ENCODE measurements at places on chromosomes 6 and 20. TPM values are rescaled to one million over a fixed set of nuclear protein-coding genes. Genes with fewer than 3 reads are reported as not detected.

DNA sequence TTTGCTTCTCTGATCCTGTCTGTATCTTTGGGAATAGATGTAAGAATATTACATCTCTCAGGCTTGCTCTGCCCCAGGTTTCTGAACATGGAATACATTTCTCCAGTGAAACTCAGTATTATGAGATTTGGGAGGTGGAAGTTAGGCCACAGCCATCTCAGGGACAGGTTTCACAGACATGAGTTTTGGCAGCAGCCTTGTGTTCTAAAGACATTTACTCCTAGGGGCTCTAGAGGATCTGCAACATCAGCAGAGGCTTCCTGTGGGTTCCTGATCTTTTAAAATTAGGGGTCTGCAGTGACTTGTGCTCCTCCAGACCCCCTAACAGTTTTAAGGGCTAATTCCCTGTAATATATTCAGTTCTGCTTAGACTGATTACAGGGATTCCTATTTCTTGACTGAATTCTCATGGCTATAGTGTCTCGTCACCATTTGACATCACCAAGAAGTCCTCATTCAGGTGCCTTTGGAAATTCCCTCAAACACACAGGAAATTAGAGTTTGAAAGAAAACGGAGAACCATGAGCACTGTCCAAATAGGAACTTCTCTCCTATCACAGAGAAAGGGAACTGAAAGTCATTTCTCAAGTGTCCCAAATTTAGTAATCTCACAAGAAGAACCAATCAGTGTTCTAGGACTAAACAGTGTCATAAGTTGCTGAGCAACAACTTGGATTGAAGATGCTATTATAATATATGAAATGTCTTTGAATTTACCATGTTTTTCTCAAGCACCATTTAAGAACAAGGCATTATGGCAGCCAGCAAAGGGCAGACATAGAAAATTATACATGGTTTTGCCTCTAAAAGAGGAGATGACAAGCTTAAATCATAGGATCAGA is 2.5 kb upstream of the HLA-DRA start:
- H3K27me3 ChIP-seq = no peaks in the 10 kb centered on the region
- DNase-seq = no peak
- no peaks in the 10 kb centered on the region for H3K36me3 ChIP-seq
- H3K4me3 ChIP-seq = no peak overlapping the region

Gene TTK
- 1.9 TPM for total RNA-seq

Gene GNMT
- 5.9 TPM for total RNA-seq

DNA sequence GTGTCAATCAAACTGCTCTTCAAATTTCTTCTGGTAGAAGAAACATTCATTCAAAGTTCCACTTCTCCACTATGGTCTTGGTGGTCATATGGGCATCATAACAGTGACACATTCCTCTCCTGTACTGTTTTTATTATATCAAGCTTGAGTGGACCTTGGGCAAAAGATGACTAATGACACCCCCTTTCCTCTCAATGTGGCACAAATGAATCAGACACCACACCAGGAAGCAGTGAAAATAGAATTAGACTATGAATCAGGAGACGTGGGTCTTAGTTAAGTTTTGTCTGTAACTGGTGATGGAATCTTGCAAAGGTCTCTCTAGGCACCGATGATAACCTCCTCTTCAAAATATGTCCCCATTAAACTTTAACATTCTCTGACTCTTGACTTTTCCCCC is 9.0 kb upstream of the NRSN1 start:
- no peak overlapping the region for H3K4me3 ChIP-seq
- H3K27me3 ChIP-seq = no peaks in the 10 kb centered on the region
- no peaks in the 10 kb centered on the region for H3K4me1 ChIP-seq
- H3K27ac ChIP-seq = no peak overlapping the region
- no peak for DNase-seq
- no peaks in the 10 kb centered on the region for H3K36me3 ChIP-seq

DNA sequence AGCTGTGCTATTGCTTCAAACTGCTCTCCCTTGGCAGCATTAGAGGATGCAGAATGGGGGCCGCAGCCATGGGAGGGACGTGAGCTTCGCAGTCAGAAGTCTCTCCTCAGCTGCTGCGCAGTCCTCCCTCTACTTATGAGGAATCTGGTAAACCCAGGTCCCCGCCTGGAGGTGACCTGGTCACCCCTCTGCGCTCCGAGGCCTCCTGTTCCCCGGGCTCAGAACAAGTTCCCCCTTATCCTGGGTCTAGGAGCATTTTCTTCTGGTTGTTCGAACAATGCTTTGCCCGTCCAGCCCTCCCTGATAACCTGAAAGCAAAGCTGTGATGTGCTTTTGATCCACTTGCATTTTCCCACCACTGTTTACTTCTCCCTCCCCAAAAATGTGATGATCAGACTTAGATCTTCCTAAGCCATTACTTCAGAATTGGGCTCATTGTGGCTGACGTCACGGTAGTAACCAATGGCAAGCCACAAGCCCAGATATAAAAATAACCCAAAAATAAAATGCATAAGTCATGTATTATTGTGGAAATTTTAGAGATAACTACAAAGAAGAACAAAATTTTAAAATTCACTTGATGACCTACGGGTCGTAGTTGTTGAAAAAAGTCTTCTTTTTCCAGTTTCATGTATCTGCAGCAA is 80.7 kb downstream of the SERAC1 start:
- no peak for DNase-seq
- H3K4me1 ChIP-seq = no peaks in the 10 kb centered on the region
- H3K27me3 ChIP-seq = no peaks in the 10 kb centered on the region

DNA sequence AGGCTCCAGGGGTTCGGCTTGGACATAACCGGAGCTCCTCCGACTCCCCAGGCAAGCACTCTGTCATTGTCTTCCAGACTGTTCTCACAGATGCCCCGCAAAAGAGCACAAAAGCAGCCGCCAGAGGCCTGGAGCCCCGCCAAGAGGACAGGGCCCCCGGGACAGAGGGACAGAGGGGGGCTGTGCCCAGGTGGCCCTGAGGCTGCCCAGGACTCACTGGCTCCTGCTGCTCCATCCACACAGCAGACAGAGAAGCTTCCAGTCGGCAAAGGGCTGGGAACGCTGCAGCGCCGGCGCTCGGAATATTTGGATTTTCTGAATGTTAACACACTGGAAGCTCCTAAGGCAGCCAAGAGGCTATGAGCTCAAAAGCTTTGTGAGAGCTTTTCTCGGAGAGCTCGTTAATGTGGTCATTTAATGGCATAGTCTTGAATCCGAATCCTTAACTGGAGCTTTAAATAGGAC is 68.0 kb upstream of the QKI start:
- no peak for DNase-seq
- no peaks in the 10 kb centered on the region for H3K27me3 ChIP-seq
- no peak overlapping the region for H3K27ac ChIP-seq
- H3K4me3 ChIP-seq = no peak overlapping the region

GRCh38 chr6:70479236-70479635 is 65.9 kb downstream of the FAM135A start:
- DNase-seq = no peak
- no peaks in the 10 kb centered on the region for H3K4me1 ChIP-seq
- H3K27ac ChIP-seq = no peak overlapping the region
- no peaks in the 10 kb centered on the region for H3K27me3 ChIP-seq

DNA sequence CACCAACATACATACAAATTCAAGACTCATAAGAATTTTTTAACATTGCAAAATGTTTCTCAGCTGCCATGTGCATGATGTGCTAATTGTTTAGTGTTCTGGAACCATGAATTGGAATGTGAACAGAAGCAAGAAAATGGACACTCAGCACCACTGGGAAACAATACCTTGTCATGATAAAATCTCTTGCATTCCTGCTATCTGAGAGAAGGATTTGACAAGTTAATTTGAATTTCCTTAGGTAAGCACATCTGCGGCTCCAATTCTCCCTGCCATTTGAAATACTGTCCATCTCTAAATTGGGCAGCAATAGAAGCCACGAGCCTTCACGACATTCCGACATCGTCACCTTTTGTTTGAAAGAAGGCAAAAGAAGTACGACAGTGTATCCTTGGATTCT is 1104.6 kb upstream of the MAP3K7 start:
- H3K36me3 ChIP-seq = peaks cover 4% of the 10 kb centered on the region
- DNase-seq = no peak
- H3K4me1 ChIP-seq = no peaks in the 10 kb centered on the region
- no peaks in the 10 kb centered on the region for H3K27me3 ChIP-seq
- H3K4me3 ChIP-seq = no peak overlapping the region

Measured in breast epithelium (tissue), 4 donors.